BJ (cell line): ENCODE measurements at places on chromosomes 2 and 18.

- no peak for DNase-seq
Observed at GRCh38 chr2:109342930-109343329, 213.9 kb downstream of the SH3RF3 start.

DNA sequence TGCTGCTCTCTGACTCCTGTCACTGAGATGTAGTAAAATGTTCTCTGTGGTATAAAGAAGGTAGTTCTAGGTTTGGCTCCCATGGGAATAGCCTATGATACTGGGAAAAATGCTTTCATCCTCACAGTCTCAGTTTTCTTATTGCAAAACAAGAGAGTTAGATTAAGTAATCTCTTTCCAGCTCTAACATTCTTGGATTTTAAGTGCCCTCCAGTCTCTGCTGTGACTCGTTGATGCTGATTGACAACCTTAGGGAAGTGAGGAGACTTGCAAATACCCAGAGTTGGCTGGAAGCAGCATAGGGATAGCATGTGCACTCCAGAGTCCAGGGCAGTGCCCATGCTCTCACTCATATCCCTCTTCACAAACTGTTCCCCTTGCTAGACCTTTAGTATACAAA is 534.9 kb downstream of the SLC4A3 start:
- no peak for DNase-seq

DNA sequence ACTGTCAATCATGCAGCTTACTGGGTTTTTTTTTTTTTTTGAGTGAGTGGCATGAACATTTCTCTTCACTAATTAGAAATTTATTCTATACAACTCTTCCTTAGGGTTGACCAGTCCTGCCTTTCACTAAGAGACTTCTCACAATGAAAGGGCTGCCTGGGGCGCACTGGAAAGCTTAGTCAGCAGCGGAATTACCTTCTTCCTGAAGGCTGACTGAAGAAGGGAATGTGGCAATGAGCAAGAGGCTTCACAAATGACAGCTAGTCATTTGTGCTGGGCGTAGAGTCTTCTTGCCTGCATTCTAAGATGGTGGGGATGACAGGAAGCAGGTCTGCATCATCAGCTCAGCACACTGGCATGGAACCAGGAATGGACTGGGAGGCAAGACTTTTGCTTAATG is 15.6 kb upstream of the SCN3A start:
- DNase-seq, result no peak

DNA sequence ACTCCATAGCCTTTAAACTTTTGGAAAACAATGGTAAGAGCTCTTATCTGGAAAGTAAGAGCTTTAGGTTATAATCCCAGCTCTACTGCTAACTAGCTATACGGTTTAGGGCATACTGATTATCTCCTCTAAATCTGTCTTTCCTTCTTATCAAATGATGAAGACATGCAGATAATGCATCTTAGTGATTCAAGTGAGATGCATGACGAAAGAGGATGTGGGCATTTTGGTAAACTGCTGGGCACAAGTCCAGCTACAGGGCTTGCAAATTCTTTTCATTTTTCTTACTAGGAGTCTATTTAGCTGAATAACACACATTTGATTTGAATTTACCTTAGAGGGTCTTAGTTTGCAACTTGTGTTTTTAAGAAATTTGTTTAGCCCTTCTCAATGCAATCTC is 1604.8 kb upstream of the ZEB2 start:
- DNase-seq, result no peak

GRCh38 chr18:49212819-49213218 is 247.6 kb downstream of the DYM start:
- DNase-seq, result peak; percentile 67

- DNase-seq, result no peak
Observed at GRCh38 chr2:157804355-157804754, 71.8 kb downstream of the ACVR1 start.

DNA sequence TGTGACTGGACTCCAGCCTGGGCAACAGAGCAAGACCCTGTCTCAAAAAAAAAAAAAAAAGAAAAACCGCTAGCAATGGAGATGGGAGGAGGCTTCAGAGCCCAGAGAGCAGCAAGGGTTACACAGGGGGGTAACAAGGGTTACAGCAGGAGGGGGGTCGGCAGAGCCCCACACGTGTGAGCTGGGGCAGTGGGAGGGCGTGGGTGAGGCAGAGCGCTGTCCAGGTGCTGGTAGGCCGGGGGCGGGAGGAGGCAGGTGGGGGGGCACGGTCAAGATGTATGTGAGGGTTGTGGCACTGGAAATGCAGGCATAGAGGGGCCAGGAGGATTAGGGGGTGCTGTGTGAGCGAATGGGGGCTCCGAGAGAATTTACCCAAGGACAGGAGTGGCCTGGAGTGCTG is 3.4 kb downstream of the MZT2B start:
- no peak for DNase-seq

DNA sequence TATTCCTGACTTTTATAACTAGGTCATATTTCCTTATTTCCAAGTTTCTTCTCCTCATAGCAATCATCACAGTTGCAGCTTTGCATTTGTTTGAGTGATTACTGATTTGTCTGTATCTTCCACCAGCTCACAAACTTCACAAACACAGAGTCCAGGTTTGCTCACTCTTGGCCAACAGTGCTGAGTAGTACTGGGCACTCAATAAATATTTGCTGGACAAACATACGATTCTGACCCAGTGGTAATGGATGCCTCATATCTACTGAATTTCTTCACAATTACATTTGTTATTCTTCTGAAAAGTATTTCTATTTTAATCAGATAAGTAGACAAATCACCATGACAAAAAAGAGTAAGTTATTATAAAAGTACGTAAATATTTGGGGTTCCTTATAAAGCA is 516.3 kb downstream of the TDRD15 start:
- no peak for DNase-seq

DNA sequence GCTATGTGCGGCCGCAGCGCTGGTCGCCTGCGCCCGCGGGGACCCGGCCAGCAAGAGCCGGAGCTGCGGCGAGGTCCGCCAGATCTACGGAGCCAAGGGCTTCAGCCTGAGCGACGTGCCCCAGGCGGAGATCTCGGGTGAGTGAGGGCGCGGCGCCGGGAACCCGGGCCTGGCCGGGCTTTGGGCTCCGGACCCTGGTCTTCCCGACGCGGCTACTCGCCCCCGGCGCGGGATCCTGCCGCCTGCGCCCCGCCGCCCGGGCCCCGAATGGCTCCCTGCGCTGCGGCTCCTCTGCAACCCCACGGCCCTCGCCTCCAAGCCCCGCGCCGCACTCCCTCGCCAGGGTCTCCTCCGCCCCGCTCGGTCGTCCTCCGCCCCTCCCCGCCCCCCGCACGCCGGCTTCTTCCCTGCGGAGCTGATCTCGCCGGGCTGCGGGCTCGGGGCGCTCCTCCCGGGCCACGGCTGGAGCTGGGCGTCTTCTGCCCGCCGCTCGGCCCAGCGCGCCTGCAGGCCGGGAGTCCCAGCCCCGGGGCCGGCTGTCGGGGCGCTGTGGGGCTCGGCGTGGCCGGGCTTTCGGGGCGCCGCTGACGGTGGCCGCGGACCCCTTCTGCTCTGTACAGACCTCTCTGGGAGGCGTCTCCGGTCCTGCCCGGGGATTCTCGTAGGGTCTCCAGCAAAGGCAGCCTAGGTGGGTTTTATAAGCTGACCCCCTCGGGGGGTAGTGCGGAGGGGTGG is 652 bp downstream of the GPC1 start:
- DNase-seq, result no peak

DNA sequence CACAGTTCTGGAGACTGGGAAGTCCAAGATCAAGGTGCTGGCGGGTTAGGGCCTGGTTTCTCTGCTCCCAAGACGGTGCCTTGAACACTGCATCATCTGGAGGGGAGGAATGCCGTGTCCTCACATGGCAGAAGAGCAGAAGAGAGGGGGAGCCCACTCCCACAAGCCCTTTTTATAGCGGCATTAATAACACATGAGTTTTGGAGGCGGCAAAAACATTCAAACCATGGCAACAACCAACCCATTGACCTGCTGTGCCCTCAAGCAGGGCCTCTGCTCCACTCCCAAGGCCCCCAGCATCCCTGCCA is 62.0 kb downstream of the SMAD7 start:
- DNase-seq, result no peak

DNA sequence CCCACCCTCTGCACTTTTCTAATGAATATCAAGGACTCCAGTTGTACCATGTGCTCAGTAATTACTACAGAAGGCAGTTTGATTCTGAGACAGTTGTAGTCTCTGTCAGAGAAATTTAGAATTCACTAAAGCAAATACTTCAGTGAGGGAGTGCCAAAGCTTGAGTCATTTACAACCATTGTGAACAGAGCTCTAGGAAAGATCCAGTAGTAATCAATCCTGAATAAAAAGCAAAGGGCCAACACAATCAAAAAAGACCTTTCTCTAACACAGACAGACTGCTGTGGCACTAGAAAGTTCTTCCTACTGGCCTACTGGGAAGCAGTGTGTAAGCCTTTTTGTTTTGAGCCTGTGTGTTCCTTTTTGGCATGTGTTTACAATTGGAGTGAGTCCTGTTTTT is 135.6 kb upstream of the UNC80 start:
- DNase-seq, result no peak

DNA sequence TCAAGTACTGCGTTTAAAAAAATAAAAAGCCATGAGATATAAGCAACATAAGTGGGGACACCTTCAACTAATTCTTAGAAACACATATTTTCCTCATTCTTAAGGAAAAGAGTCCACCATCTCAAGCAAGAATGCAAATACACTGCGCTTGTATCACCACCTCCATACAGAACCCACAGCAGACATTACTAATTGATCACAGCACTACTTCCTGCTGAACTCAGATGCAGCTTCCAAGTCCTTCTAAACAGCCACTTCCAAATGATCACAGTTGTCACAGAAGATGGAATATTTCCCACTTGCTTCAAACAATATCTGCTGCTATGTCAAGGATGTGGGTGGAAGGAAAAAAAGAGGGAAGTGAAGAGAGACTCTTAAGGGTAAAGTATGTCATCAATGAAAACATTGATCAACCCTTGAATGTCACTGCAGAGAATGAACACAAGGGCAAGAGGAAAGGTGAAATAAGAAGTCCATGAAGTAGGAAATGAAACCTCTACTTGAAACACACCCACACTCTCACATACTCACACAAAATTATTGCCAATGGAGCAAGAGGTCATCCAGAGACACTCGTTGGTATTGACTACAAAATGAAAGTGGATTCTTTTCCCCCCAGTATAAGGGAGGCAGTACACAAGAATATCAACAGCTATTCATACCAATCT is 22.1 kb downstream of the TGFA start:
- no peak for DNase-seq

GRCh38 chr2:241195506-241196130 is 7.1 kb downstream of the ANO7 start:
- DNase-seq, result no peak

DNA sequence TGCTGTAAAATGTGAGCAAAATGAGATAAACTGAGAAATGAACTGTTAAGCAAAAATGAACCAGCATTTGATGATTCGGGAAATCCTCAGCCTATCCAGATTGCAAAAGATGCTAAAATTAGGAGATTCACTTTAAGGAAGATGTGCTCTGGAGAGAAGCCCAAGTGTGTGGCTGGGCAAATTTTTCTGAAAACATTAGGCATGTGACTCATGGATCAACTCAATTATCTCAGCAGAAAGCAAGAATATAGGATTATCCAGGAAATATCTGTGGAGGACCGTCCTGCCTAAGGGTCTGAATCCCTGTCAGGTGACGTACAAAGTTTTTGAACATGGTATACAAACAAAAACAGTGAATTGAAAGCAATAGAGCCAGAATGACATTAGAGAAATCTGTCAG is 1268.3 kb upstream of the TMEFF2 start:
- DNase-seq, result no peak

DNA sequence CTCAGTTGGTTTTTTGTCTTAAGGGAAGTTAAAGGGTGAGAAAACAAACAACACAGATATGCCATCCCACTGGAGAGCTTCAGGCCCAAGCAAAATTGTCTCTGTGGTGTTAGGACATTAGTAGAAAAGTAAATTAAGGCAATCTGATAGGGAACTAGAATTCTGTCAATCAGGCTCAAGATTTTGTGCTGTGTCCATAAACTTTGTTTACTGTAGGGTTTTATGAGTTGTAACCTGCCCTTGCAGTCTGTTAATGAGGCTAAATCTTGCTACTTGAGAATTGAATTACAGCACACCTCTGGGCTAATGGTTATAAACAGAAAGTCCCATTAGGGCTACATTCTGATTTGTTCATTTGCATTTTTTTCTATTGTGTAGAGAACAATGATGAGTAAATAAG is 78.0 kb upstream of the OTX1 start:
- no peak for DNase-seq

- no peak for DNase-seq
Observed at GRCh38 chr2:52115750-52116149, 1083.8 kb upstream of the NRXN1 start.

DNA sequence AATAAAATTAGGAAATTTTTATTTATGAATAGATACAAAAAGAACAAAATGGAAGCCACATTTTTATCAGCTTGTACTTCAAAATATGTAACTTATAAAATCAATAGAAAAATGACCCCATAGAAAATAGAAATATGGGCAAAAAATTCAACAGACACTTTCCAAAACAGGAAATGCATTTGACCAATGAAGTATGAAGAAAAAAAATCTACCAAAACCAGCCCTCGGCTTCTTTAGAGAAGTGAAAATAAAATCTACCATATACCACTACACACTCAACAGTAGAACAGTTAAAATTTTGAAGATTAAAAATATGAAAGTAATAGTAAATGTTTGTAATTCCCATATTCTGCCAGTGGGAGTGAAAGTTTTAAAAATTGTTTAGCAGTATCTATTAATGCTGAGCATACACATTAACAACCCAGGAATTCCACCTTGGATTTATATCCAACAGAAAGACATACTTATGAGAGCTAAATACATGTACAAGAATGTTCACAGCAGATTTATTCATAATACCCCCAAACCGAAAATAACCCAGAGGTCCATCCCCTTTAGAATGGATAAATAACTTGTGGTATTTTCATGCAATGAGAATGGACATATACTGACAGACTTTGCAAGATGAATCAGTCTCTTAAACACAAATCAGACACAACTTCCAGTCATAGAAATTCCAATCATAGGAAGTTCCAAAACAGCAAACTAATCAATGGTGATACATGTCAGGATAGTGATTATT is 318.0 kb downstream of the FIGN start:
- no peak for DNase-seq

GRCh38 chr2:39437522-39438296 is 624 bp upstream of the MAP4K3 start:
- DNase-seq, result no peak

DNA sequence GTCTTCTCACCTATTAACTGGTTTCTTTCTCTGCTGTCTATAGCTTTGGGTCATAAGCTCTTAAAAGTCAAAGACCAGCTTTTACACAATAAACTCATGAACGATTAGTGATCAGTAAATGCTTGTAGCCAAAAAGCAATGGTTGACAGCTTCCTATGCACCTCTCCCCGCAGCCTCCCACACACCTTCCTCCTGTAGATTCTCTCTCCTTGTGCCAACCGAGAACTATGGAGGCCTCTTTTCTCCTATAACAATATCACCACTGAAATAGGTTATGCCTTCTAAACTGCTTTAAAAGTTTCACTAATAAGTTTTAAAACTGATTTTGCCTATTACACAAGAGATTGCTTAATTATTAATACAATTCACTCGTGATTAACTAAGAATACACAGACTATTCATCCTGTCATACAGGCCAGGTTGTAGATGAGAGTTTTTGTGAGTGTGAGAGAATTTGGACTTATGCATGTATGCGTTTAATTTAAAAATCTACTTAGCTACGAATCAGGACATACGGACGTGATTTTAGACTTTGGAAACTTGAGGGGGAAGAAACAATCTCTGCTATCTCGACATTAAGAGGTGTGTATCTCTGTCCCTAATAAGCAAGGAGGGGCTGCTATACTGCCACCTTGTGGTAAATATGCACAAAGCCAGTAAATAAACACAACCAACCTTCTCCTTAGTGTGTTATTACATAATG is 229.1 kb upstream of the RBBP8 start:
- no peak for DNase-seq

- DNase-seq, result no peak
Observed at GRCh38 chr2:121287146-121287798, 2.3 kb upstream of the TFCP2L1 start.
